ENCODE measurements at places on chromosomes 13 and 19.
A peak's percentile ranks its signal among the peaks of the same experiment; 100 is the strongest.

GRCh38 chr13:66844933-66845332, 385.2 kb downstream of the PCDH9 start:
- no peak for DNase-seq

- no peak for DNase-seq
Measured at GRCh38 chr13:33060815-33061214, 44.6 kb downstream of the KL start.

DNA sequence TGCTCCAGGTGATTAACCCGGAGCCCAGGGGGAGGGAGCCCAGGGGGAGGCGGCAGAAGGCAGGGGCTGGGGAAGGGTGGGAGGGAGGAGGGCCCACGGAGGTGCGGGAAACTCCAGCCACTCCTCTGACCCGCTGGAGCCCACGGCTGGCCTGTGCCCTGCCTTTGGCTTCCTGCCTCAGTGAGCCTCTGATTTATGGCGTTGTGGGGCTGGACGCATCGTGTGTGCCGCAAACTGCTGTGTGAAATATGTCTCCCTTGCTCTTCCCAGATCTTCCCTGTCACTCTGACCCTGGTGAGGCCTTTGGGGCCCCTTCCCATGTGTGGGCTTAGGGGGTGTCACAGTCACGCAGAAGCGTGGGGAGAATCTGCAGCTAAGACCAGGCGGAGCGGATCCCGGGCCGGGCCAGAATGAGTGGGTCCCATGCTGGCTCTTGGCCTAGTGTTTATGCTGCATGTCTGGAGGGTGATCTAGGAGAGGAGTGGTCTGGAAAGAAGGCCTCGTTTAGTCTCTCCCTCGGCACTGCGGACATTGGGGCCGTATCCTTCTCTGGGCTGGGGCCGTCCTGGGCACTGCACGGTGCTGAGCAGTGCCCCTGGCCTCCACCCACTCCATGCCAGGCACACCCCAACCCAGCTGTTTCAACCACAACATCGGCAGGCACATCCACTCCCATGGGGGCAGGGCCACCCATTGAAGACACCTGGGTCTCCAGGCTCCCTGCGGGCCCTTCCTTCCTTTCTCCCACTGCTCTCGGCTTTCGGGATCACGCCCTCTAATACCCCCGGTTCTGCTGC, 123.0 kb downstream of the KDM4B start:
- no peak for DNase-seq

- no peak for DNase-seq
Measured at GRCh38 chr13:32428581-32429432, 877 bp upstream of the N4BP2L1 start.

GRCh38 chr19:18995804-18996241, 37.5 kb downstream of the SUGP2 start:
- DNase-seq, result no peak

DNA sequence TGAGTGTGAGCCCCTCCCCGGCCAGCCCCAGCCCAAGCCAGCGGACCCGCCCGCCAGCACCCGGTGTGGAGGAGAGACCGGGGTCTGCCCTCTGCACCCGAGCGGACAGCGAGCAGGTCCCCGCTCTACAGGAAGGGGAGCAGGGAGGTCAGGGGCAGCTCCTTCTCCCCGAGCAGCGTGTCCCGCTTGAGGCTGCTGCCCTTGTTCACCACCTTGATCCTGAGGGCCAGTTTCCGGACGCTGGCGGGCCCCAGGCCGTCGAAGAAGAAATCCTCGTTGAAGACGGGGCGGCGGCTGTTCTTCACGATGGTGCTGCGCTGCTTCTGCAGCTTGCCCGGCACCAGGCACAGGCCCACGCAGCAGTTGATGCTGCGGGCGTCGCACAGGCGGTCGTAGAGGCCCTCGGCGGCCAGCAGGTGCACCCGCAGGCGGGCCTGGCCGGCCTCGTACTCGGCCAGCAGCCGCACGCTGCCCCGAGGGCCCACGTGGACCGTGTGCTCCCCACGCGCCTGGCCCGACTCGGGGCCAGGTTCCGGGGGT, 1.9 kb downstream of the C2CD4C start:
- no peak for DNase-seq

GRCh38 chr13:43988302-43988701, 108.6 kb downstream of the LACC1 start:
- no peak for DNase-seq

DNA sequence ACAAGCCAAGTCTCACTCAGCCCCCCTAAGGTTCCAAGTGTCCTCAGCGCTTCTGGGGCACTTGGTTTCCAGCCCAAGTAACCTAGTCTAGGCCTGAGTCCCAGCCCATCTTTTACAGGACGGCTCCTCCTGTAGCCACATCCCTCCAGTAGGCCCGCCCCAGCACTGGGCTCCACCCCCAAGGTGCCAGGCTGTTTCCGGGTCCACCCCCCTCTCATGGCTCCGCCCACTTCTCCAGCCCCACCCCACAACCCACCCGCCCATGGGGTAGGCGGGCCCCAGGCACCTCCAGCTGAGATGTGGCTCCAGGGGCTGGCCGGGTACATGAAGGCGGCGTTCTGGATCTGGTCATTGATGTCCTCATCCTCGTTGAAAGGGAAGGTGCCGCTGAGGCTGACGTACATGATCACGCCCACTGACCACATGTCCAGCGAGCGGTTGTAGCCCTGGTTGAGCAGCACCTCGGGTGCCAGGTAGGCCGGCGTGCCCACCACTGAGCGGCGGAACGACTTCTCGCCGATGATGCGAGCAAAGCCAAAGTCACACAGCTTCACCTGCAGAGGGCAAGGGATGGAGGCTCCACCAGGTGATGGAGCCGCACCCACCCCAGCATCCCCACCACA, 17.2 kb upstream of the DACT3 start:
- DNase-seq, result peak; percentile 60

GRCh38 chr13:30294004-30294403, 13.3 kb downstream of the KATNAL1 start:
- DNase-seq, result no peak

- no peak for DNase-seq
Measured at GRCh38 chr13:111846391-111847159, 220.4 kb upstream of the SOX1 start.

DNA sequence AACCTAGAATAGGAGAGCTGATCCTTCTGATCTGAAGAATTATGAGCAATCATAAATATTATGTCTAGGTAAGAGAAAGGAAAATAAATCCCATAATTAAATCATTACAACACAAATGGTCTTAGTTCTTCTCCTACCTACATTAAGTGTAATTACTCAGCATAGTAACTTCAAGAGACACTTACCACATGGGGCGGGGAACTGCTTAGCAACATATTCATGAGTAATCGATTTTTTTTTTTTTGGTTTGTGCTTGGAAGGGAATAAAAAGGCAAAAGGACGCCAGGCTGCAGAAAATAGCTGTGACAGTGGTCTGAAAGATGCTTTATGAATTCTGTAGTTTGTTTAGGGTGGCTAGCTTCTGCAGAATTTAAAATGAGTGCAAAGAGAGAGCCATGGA, 103.3 kb upstream of the HTR2A start:
- no peak for DNase-seq

GRCh38 chr19:50922317-50922853, 11.2 kb upstream of the KLK4 start:
- DNase-seq, result peak; percentile 79

GRCh38 chr13:43246382-43246781, 223.0 kb downstream of the DNAJC15 start:
- no peak for DNase-seq

DNA sequence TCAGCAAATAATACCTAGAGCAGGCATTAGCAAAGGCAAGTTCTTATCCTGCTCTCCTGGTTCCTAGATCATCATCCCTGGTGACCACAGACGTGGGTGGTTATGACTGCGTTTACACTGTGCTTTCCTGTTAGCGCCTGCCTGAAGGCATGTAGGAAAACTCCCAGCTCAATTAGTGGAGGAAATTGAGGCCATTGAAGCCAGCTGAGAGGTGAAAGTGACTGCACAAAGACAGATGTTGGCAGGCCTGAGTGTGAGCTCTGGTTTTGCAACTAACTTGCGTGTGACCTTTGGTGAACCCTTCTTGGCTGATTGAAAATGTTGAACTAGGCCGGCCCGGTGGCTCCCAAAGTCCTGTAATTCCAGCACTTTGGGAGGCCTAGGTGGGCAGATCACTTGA, 17.5 kb upstream of the NWD1 start:
- no peak for DNase-seq

- DNase-seq, result no peak
Measured at GRCh38 chr19:46917002-46917401, 56.2 kb downstream of the ARHGAP35 start.

- DNase-seq, result no peak
Measured at GRCh38 chr13:48251611-48252081, 18.6 kb downstream of the ITM2B start.

GRCh38 chr19:52626915-52627314, 11.2 kb downstream of the ZNF83 start:
- no peak for DNase-seq

- DNase-seq, result no peak
Measured at GRCh38 chr13:24491845-24492244, 20.7 kb downstream of the PARP4 start.

- DNase-seq, result no peak
Measured at GRCh38 chr13:26503826-26504594, 53.5 kb upstream of the WASF3 start.

DNA sequence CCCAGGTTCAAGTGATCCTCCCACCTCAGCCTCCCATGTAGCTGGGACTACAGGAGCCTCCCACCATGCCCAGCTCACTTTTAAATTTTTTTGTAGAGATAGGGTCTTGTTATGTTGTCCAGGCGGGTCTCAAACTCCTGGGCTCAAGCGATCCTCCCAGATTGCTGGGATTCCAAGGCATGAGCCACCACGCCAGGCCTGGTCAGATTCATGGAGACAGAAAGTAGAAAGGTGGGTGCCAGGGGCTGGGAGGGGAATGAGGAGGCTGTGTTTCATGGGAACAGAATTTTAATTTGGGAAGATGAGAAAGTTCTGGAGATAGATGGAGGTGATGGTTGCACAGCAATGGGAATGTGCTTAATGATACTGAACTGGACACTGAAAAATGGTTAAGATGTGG, 22.3 kb downstream of the ARHGEF18 start:
- no peak for DNase-seq

Measured in CD4-positive, alpha-beta T cell treated with Interleukin-17A for 4 hours (primary cell).